ENCODE measurements at places on chromosomes 4 and X.

DNA sequence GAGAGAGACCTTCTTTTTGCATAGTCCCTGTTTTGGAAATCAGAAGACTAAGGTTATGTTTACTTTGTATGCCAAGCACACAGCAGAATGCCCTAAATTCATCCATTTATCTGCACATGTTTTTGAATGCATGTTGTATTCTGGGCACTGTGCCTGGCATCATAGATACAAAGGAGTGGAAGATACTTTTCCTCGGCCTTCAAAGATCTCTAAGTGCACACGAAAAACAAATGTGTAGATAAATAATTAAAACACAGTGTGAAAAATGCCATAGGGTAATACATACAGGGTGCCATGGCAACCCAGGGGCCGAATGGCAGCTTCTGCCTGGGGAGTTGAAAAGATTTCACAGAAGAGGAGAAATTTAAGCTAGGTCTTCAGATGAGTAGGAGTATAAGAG is 390.6 kb upstream of the ATOH1 start:
- no peak for DNase-seq

DNA sequence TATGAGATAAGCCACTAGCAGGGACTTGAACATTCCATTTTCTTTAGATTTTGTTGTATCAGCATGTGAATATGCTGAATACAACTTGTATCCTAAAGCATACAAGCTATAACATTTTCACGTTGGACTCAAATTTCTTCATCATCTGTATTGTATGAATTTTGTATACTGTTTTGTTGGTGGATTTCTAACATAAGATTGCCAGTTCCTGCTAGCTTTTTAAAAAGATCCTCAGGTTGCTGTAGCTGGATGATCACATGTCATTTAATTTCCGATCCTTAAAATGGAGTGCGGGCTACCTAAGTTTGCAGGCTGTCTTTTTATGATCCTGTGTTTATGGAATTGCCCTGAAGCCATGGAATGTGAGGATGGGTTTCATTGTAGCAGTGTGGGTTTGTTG is 6.9 kb downstream of the PDLIM5 start:
- no peak for DNase-seq

GRCh38 chr4:150402871-150403272 is 179.1 kb upstream of the MAB21L2 start:
- DNase-seq = no peak

DNA sequence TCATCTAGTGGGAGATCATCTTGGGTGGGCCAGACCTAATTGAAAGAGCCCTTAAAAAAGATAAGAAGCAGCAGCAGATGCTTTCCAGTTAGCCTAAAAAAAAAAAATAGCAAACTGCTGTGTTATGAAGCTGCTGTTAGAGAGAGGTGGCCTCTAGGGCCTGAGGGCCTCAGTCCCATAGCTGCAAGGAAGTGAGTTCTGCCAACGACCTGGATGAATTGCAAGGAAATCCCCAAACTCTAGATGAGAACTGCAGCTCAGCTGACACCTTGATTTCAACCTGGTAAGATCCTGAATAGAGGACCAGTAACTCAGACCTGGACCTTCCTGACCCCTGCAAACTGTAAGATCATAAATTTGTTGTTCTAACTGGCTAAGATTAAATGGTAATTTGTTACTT is 275.2 kb downstream of the TENM3 start:
- DNase-seq = no peak
